ENCODE measurements at places on chromosomes 7 and 10. TPM values are rescaled to one million over a fixed set of nuclear protein-coding genes. Genes with fewer than 3 reads are reported as not detected.

Gene LDB3
- polyA plus RNA-seq: 1.8 TPM

DNA sequence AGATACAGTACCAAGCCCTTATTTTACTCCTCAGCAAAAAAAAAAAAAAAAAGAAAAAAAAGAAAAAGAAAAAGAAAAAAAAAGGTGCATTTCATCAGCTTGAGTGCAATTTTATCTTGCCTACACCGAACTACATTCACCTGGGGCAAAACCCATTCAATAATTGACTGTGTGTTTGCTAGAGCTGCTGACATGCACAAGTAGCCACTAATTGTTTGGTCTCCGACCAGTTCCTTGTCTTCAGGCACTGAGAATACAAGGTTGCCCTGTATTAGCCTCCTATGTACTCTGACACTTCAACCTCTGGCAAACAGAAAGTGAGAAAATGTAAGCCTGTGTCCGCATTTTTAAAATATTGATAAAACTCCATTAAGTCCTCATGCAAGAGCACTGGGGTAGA is 1579.4 kb upstream of the LRRTM3 start:
- H3K4me3 ChIP-seq: no peak overlapping the region
- DNase-seq: no peak
- H3K4me1 ChIP-seq: peaks cover 2% of the 10 kb centered on the region
- H3K27ac ChIP-seq: no peak overlapping the region
- no peaks in the 10 kb centered on the region for H3K36me3 ChIP-seq

Gene TAS2R4
- polyA plus RNA-seq: 0.48 TPM

- H3K27me3 ChIP-seq: no peaks in the 10 kb centered on the region
- H3K4me1 ChIP-seq: no peaks in the 10 kb centered on the region
These were observed 17.5 kb upstream of the NT5C3A start for GRCh38 chr7:33079763-33080690.

Gene GLCCI1
- polyA plus RNA-seq: 6.1 TPM

GRCh38 chr10:31253237-31253636 is 65.8 kb upstream of the ZEB1 start:
- no peak for DNase-seq
- H3K27ac ChIP-seq: no peak overlapping the region
- no peaks in the 10 kb centered on the region for H3K27me3 ChIP-seq
- no peaks in the 10 kb centered on the region for H3K36me3 ChIP-seq
- H3K4me3 ChIP-seq: no peak overlapping the region

GRCh38 chr7:32218154-32218467 is 147.9 kb upstream of the PDE1C start:
- H3K27me3 ChIP-seq: no peaks in the 10 kb centered on the region
- H3K4me1 ChIP-seq: no peaks in the 10 kb centered on the region
- H3K4me3 ChIP-seq: no peak overlapping the region
- H3K27ac ChIP-seq: no peak overlapping the region
- DNase-seq: no peak

DNA sequence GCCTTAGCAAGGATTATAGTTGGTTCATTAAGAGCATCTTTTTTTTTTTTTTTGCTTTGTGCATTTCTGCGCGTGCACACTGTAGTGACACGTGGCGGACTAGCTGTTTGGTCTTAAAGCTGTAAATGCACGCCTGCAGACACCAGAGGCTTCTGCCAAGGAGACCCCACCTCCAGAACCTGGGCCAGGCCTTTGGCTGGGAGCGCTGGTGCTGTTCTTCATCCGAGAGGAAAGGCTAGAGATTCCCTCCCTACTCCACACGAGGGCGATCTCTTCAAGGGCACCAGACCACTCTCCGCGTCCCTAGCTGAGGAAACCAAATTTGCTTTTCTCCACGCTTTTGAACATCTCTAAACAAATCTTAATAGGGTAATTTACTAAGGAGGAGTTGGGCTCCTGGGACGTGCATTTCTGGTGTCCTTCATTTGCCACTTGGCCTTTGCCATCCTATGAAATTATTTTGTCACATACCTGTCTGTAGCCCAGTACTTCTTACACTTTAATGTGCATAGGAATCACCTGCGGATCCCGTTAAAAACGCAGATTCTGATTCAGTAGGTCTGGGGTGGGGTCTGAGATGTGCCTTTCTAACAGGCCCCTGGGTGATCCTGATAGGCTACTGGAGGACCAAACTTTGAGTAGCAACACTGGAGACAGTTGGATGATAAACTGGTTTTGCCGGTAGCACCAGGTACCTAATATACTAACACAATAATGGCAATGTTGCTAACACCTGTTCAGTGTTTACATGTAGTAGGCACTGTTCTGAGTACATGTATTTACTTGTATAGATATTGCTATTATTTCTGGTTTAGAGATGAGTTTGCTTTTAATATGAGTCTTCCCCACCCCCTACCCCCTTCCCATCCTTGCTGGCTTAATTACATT is 1.3 kb upstream of the SLC26A5 start:
- peaks cover 13% of the 10 kb centered on the region for H3K4me1 ChIP-seq
- no peaks in the 10 kb centered on the region for H3K36me3 ChIP-seq
- DNase-seq: no peak
- H3K27me3 ChIP-seq: peaks cover 54% of the 10 kb centered on the region
- H3K27ac ChIP-seq: no peak overlapping the region

Gene FAM3C
- 35.2 TPM for polyA plus RNA-seq

GRCh38 chr7:139153832-139154231 is 44.3 kb upstream of the ZC3HAV1 start:
- H3K4me1 ChIP-seq: no peaks in the 10 kb centered on the region
- no peaks in the 10 kb centered on the region for H3K36me3 ChIP-seq
- H3K4me3 ChIP-seq: no peak overlapping the region

Gene PNLIP
- not detected for polyA plus RNA-seq

DNA sequence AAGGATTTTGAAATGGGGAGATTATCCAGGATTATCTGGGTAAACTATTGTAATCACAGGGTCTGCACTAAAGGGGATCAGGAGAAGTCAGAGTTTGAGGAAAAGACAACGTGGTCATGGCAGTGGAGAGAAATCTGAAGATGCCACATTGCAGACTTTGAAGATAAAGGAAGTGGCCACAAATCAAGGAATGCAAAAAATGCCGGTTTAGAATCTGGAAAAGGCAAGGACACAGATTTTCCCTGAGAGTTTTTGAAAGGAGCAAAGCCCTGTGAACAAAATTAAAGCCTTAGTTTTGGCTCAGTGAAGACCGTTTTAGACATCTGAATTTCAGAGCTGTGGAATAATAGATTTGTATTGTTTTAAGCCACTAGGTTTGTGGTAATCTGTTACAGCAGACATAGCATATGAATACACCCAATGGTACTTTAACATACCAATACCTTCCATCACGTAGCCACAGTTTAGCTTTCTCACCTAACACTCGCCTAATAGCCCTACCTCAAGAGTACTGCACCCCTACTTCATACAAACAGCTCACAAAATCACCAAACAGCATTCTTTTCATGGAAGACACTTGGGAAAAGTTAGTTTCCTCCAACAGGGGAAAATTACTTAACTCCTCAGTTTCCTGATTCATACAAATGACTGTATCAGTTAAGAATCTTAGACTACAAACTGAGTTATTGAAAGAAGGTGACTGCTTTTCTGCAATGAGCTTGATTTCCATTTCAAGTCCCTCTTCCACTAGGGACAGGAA is 446.5 kb downstream of the INHBA start:
- H3K4me3 ChIP-seq: no peak overlapping the region
- no peaks in the 10 kb centered on the region for H3K27me3 ChIP-seq

GRCh38 chr7:93944673-93945072 is 23.1 kb downstream of the GNG11 start:
- no peak for DNase-seq
- H3K36me3 ChIP-seq: no peaks in the 10 kb centered on the region
- H3K4me1 ChIP-seq: no peaks in the 10 kb centered on the region
- H3K4me3 ChIP-seq: no peak overlapping the region
- no peak overlapping the region for H3K27ac ChIP-seq
- H3K27me3 ChIP-seq: no peaks in the 10 kb centered on the region
